ENCODE measurements at places on chromosomes 5 and 9. TPM values are rescaled to one million over a fixed set of nuclear protein-coding genes. Genes with fewer than 3 reads are reported as not detected.

DNA sequence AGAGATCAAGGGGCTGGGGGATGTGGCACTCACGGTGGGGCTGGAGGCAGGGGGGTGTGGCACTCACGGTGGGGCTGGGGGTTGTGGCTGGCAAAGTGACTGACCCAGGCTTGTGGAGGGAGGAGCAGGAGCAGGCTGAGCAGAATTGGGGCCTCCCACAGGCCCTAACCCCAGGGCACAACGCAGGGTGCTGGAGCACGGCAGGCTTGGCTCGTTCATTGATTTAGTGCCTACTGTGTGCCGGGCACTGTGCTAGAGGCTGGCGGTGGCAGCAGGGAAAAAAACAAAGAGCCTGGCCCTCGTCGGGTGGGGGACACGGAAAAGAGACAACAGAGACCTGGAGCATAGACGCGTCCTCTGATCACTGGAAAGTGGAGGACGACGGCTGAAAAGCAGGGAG lies 80.9 kb downstream of the HMCN2 start:
- no peak for DNase-seq

DNA sequence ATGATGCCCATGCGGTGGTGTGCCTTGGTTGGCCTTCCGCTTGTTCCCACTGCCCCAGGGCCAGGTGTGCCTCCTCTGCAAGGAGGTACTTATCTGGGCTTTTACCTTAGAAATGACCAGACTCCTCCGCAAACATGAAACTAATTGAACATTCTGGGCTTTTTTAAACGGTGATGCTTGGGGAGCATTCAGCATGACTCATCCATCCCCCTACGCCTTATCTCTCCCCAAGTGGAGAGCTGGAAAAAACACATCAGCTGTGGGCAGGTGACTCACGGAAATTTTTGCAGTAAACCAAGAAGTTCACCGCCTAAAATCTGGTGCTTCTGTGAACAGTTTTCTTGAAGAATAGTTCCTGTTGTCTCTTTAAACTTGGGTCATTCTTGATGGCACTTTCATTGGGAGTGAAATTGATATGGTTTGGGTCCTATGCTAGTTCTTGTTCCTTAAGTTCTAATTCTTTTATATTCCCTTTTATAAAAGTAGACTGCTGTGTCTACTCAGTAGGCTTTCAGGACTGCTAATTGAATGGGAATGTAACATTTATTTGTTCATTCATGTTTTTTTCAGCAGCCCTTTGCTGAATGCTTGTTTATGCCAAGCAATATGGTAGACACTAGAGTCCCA lies 39.6 kb downstream of the SFXN1 start:
- DNase-seq, result no peak

DNA sequence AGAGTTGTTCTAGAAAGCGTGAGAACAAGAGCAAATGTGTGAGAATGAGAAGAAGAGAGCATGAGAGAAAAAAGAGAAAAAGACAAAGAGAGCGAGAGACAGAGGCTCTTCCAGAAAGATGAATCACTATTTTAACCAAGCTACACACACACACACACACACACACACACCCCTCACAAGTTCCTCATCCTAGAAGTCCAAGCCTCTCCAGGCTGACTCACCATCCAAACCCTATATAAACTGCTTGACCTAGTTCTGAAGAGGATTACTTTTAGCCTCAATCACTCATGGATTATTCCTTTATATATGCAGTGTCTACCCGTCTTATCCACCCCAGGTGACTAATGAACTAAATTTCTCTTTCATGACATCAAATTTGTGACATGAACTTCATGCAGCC lies 37.6 kb downstream of the C9orf57 start:
- no peak for DNase-seq

- no peak for DNase-seq
Measured at GRCh38 chr5:150438873-150439546, 10.5 kb downstream of the RPS14 start.

- DNase-seq, result no peak
Measured at GRCh38 chr9:133135146-133135745, 14.2 kb upstream of the RALGDS start.

CDH10 gene
- 0.11 TPM for total RNA-seq

PCDHA9 gene
- not detected for total RNA-seq

ARRDC3 gene
- total RNA-seq, result 19.9 TPM

SEMA4D gene
- 24.1 TPM for total RNA-seq

PCDHGA10 gene
- 4.1 TPM for total RNA-seq
